T47D (cell line): ENCODE measurements at places on chromosomes 4 and X.
A peak's percentile ranks its signal among the peaks of the same experiment; 100 is the strongest.

GRCh38 chr4:39658756-39659155 lies 20.1 kb upstream of the SMIM14 start:
- no peak for DNase-seq

GRCh38 chr4:110515676-110516075 lies 39.7 kb downstream of the ENPEP start:
- DNase-seq: peak; percentile 21

DNA sequence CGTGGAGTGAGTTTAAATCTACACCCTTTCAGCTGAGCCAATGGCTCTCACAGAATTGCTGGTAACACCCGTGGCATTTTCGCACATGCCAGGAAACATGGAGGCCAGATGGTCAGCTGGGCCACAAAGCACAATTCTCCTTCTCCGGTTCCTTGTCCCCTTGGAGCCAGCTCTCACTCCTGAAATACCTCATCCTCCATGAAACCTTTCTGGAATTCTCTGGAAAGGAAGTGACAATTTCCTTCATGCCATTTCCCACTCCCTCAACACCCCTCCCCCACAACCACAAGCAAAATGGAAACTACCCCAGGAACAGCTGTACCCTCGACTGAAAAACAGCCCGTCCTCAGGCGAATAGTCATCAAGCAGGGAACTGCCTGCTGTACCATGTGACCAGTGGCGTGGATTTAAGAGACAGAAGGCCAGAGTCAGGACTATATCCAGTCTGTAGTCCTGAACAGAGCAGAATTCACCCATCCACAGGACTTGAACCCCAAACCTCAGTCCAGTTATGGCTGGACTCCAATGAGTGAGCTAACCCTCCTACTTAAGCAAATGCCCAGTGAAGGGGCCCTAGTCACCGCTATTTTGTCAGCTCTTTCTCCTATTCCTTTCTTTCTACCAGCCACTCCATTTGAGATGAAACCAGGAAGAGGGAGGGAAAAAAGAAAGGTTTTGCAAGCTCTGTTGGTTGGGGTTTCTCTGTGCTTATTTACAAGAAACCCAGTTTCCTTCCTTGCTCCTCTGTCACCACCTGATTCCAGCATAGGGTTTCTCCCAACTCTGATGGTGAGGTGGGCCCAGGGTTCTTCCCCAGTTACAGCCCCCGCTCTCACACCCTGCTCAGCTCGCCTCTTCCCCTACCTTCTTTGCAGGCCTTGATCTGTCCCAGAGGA lies 24.5 kb downstream of the ELF4 start:
- DNase-seq: no peak

DNA sequence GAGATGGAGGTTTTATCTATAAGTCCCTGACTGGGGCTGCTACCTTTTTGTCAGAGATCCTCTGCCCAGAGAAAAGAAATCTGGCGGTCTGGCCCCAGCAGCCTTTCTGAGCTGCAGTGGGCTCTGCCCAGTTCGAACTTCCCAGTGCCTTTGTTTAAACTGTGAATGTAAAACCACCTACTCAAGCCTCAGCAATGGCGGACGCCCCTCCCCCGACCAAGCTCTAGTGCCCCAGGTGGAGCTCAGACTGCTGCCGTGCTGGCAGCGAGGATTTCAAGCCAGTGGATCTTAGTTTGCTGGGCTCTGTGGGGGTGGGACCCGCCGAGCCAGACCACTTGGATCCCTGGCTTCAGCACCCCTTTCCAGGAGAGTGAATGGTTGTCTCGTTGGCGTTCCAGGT lies 121.8 kb downstream of the TSPAN5 start:
- DNase-seq: no peak

GRCh38 chrX:81003491-81004185 lies 194.0 kb upstream of the BRWD3 start:
- no peak for DNase-seq

GRCh38 chr4:187615972-187616371 lies 379.6 kb upstream of the ZFP42 start:
- DNase-seq: no peak

GRCh38 chr4:90540536-90540935 lies 413.3 kb downstream of the CCSER1 start:
- DNase-seq: no peak

DNA sequence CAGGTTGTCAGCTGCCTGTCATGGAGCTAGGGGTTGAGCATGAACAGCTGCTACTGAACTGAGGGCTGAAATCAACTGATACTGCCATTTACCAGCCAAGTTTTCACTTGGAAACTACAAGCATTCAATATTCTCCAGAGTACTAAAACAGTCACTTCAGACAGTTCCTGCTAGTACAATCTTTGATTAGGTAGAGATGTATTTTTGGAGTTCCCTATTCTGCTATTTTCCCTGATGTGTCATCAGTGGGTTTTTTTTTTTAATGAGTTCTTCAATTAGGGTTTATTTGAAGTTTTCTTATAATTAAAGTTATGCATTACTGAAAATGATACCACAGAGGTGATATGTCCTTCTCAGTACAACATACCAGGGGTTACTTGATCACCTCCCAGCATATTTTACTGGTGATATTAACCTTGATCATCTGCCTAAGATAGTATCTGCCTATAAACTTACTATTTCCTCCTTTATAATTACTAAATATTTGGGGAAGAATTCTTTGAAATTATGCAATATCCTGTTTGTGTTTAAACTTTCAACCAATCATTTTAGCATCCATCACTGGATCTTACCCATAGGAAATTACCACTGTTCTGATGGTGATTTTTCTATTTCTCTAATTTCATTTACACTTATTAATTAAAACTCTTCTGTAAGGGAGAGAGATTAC lies 13.6 kb downstream of the PDCL2 start:
- no peak for DNase-seq

DNA sequence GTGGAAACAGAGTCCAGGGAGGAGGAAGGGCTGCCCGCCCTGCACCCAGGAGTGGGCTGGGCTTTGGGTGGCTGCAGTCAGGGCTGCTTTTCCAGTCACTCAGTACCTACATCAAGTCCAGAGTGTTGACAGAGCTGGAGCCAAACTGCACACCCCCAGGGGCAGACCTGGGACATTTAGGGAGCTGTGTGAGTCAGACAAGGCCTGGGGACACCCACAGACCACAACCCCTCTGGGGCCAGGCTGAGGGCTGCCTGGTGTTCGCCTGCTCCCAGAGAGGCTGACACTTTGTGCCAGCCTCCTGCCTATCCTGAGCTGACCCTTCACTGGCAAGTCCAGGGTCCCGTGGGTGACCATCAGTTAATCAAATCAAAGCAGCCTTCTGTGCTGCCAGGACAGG lies 240.0 kb downstream of the BCOR start:
- DNase-seq: peak; percentile 28

- no peak for DNase-seq
Observed at GRCh38 chr4:39631700-39632079, 7.0 kb downstream of the SMIM14 start.

- no peak for DNase-seq
Observed at GRCh38 chrX:40968180-40968579, 117.1 kb upstream of the USP9X start.

- no peak for DNase-seq
Observed at GRCh38 chr4:1288786-1289185, 905 bp upstream of the MAEA start.

- DNase-seq: no peak
Observed at GRCh38 chr4:14169460-14169859, 541.9 kb upstream of the BOD1L1 start.

DNA sequence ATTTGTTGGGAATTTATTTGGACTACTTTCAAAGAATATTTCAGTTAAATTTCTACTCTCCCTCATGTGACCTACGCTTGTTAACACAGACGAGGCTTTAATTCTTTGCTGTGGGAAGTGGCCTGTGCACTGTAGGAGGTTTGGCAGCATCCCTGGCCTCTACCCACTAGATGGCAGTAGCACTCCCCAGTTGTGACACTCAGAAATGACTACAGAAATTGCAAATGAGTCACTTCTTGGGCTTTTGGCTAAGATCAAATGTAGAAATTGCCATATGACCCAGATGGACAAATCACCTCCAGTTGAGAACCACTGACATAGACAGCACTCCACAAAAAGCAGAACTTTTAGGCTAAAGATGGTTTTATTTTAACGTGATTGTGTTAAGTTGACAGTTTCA lies 22.1 kb downstream of the PIR start:
- peak; percentile 9 for DNase-seq

GRCh38 chr4:119665752-119666151 lies 37.1 kb upstream of the PDE5A start:
- no peak for DNase-seq

- DNase-seq: no peak
Observed at GRCh38 chr4:138078253-138078652, 163.9 kb downstream of the SLC7A11 start.

GRCh38 chr4:143140696-143141095 lies 44.0 kb upstream of the USP38 start:
- no peak for DNase-seq

- DNase-seq: no peak
Observed at GRCh38 chr4:122978789-122979188, 56.4 kb upstream of the NUDT6 start.

DNA sequence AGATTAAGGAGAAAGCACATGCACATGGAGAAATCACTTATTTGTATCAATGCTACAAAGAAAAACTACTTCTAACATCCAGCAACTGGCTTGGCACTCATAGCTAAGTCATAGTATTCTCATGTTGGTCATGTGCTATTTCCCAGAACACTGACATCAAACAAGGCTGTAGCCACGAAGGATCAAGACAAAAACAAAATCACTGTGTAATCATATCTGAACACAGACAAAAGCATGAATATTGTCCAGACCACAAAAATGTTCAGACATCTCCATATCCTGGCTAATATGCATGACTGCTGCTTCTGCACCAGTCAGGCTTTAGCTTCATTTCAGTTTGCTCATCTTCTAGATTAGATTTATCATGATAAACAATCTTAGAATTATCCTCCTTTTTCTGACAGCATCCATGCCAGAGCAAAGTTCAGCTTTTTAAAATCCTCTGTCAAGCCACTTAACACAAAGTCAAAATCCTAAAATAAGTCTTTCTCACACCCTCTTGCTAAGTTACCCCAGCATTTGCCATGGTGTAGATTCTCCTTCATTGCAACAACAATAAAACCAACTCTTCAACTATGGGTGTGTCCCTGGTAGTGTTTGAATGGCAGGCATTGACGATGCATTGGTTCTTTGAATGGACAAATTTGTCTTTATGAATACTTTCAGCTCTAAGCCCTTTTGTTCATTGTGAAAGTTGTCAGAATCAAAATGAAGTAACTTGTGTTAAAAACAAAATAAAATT lies 39.1 kb upstream of the NPFFR2 start:
- DNase-seq: no peak

DNA sequence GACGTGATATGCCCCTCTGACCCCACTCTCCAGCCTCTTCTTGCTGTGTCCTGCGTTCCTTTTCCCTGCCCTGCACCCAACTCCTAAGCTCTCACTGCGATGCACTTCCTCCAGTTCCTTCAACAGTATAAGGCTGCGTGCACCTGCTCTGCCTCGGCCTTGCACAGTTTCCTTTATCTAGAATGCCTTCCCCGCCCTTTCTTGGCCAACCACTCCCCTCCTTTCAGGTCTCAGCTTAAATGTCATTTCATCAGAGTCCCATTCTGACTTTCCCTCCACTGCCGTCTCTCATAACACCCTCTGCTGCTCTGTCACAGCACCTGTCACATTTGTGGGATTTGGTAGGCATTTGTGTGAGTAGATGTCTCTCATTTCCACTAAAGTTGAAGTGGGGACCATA lies 58.4 kb upstream of the NEIL3 start:
- no peak for DNase-seq

DNA sequence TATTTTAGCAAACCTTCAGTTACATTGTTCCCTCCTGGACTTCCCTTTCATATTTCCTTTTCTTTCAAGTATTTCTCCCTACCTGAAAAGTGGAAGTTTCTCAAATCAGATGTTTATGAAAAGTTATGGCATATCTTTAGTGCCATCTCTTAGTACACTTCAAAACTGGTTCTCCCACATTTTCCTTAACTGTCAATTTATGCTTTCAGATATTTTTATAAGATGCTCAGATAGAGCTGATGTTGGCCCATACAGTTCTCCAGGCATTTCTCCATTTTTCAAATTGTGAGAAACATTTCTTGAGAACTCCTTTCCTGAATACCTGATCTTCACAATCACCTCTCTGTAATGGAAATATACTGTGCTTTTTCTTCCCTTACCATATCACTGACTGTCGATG lies 32.5 kb upstream of the AP1AR start:
- DNase-seq: no peak

- DNase-seq: no peak
Observed at GRCh38 chrX:41589634-41590270, 99.0 kb upstream of the GPR34 start.

DNA sequence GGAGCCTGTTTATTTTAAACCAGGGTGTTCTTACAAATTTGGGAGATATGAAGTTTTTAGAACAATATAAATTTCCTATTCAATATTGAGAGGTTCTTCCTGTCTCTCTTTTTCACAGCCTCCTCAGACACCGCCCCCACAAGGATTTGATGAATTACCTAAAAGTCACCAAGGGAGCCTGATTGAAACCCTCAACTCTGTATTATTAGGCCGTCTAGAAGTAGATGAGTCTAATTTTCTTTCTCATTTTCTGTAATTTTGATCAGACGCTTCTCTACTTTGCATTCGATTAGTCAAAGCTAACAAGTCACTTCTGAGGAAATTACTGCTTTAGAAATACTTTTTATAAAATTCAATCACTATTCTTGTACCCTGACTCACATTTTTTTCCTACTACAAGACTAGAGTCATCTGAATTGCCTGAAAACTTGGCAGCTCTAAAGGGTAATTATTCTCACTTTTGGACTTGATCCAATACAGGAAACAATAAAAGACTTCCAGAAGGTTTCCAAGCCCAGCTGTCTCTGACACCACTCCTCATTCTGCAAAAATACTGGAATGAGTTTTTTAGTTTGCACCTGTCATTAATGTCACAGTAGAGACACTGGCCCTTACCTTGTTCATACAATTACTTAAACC lies 111.2 kb downstream of the ELOVL6 start:
- DNase-seq: no peak

GRCh38 chr4:145404761-145405160 lies 76.9 kb upstream of the SMAD1 start:
- no peak for DNase-seq

- no peak for DNase-seq
Observed at GRCh38 chrX:68719904-68720614, 72.6 kb downstream of the STARD8 start.

DNA sequence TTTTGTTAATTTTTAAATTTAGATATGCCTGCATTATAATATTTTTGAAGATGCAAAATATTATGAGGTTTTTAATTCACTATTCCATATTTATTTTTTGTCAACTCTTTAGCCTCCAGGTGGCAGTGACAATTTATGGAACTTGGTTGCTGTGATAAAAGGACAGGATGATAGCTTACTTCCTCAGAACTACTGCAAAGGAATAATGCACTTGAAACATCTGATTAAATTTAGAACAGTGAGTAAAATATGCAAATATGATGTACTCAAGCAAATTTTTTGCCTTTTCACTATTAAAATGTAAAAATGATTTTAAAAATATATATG lies 45.1 kb downstream of the SPATA4 start:
- DNase-seq: peak; percentile 48

- DNase-seq: no peak
Observed at GRCh38 chr4:157908031-157908430, 264.8 kb downstream of the GASK1B start.

- DNase-seq: no peak
Observed at GRCh38 chrX:4043951-4044350, 330.5 kb upstream of the PRKX start.
